ENCODE measurements at places on chromosomes 11 and 22.

GRCh38 chr11:58392746-58393145 is 13.9 kb downstream of the OR5B3 start:
- H3K4me1 ChIP-seq: peaks cover 77% of the 10 kb centered on the region
- H3K36me3 ChIP-seq: peaks cover 29% of the 10 kb centered on the region
- no peaks in the 10 kb centered on the region for H3K27me3 ChIP-seq
- peak overlapping the region; percentile 71 for H3K27ac ChIP-seq

- peak overlapping the region; percentile 67 for H3K27ac ChIP-seq
- H3K4me1 ChIP-seq: peaks cover 17% of the 10 kb centered on the region
- H3K4me3 ChIP-seq: no peak overlapping the region
Measured at GRCh38 chr11:69948256-69949141, 129.3 kb upstream of the FGF3 start.

- H3K27me3 ChIP-seq: peaks cover 32% of the 10 kb centered on the region
- DNase-seq: no peak
- H3K36me3 ChIP-seq: no peaks in the 10 kb centered on the region
- no peak overlapping the region for H3K4me3 ChIP-seq
- no peaks in the 10 kb centered on the region for H3K4me1 ChIP-seq
- no peak overlapping the region for H3K27ac ChIP-seq
Measured at GRCh38 chr22:30150212-30150611, 69.9 kb downstream of the HORMAD2 start.

DNA sequence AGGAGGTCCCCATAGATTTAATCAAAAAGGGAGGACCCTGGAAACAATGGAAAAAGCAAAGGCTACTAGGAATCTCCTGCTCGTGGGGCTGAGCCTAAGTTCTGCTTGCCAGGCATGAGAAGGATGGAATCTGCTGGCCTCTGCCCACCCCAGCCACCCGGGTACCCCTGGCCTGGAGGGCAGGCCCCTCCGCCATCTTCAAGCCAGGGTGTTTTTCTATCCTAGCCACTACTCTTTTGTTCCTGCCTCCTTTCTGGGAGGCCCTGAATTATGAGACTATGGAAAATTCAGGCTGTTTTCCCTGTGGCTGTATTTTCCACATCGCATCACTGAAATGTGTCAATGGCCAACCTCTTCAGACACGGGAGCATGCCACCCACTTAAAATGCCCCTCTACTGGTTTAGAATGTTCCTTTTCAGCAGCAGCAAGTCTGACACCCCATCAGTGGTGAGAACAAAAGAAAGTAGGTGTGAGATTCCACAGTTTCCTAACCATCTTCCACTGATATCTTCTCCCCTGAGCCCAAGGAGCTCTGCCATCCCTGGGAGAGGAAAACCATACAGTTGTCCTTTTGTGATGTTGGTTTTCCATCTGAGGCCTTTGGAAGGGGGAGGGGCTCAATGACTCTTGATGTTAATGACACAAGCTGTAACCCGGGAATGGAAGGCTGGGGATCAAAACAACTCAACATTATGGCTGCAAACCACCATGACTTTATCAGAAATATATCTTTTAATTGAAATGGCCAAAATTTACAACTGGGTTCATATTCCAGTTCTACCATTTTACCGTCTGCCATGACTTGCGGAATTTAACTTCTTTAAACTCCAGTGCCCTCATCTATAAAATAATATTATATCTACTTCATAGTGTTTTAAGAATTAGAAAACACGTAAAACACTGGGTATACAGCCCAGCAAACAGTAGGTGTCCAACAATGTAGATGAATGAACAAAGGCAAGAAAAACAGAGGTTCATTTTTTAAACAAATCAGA is 22.2 kb downstream of the DKK3 start:
- H3K36me3 ChIP-seq: peaks cover 56% of the 10 kb centered on the region
- no peak for DNase-seq
- peaks cover 100% of the 10 kb centered on the region for H3K4me1 ChIP-seq
- H3K4me3 ChIP-seq: peak overlapping the region; percentile 43
- H3K27ac ChIP-seq: peak overlapping the region; percentile 98
